ENCODE measurements at places on chromosomes 1 and 21.
A peak's percentile ranks its signal among the peaks of the same experiment; 100 is the strongest.

DNA sequence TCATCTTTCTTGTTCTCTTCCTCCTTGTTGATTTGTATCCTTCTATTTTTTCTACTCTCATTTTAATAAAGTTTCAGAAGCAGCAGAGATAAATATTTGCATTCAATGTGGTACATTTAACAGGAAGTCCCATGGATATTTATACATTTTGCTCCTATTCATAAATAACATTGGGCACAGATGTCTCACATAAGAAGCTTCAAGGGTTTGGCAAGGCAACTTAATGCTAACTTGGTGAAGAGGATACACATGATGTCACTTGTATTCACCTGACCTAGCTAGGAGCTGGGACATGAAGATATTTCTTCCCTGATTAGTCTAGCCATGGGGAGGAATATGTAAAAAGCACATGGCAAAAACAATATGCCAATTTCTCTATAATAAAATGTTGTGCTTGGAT is 65.1 kb upstream of the DUSP10 start:
- no peak for DNase-seq

GRCh38 chr1:110059133-110059863 is 11.2 kb downstream of the ALX3 start:
- no peak for DNase-seq

- no peak for DNase-seq
Observed at GRCh38 chr21:23217597-23217996, 2219.4 kb downstream of the NCAM2 start.

GRCh38 chr21:15221799-15222386 is 157.1 kb upstream of the NRIP1 start:
- DNase-seq, result peak; percentile 13

DNA sequence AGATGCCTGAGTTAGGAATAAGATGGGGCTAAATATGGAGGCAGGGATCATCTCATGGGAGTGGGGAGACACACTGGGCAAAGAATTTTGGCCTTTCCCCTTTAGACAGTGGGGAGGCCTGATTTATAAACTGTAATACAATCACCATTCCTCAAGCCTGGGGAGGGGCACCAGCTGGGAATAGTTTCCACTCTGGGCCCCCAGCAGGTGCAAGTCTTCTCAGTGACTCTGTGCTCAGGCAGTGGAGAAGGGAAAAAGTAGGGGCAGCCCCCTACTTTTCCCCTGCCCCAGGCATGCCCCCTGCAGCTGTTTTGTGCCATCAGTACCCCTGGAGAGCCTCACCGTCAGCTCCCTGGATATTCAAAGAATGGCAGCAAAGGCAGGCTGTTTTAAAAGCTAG is 19.1 kb downstream of the COA7 start:
- no peak for DNase-seq

- no peak for DNase-seq
Observed at GRCh38 chr1:206495493-206496046, 11.8 kb upstream of the RASSF5 start.

DNA sequence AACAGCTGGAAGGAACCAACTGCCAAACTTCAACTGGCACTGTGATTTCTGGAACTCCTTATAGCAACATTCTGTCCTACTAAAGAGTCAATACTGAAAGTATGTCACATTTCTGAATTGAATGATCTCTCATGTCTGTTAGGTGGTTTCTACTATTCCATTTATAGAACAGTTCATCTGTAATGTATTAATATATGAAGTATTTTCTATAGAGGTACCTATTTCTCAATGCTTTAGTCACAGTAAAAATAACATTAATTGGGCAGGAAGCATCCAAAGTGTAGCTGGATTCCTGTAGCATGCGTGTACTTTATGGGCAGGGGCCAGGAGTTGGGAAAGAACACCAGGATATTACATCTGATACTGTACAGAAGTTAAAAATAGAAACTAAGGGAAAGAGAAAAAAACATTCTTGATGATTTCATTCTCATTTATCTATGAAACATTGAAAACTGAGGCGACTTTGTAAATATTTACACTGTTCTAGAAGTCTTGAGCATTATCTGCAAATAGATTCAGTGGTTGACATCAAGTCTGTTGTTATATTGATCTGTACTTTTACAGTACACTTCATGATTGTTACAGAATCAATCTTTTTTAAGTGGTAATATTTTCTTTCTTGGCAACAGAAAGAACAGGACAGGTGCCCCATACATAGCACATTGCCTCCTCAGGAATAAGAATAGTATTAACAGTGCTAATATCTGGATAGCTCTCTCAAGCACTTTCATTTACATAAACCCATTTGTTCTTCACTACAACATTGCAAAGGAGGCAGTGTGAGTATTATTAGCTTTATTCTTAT is 6.2 kb upstream of the ZNF281 start:
- DNase-seq, result no peak

- no peak for DNase-seq
Observed at GRCh38 chr1:220698607-220699016, 8.4 kb downstream of the C1orf115 start.

- no peak for DNase-seq
Observed at GRCh38 chr1:2556277-2556677, at the start of gene TNFRSF14. TSS of gene TNFRSF14 (plus strand) at chr1:2556371. CDS start at chr1:2556665, 294 bp downstream.

- no peak for DNase-seq
Observed at GRCh38 chr1:54696262-54696661, 19.4 kb upstream of the TTC4 start.

- DNase-seq, result no peak
Observed at GRCh38 chr1:38546636-38547035, 312.9 kb downstream of the RRAGC start.

DNA sequence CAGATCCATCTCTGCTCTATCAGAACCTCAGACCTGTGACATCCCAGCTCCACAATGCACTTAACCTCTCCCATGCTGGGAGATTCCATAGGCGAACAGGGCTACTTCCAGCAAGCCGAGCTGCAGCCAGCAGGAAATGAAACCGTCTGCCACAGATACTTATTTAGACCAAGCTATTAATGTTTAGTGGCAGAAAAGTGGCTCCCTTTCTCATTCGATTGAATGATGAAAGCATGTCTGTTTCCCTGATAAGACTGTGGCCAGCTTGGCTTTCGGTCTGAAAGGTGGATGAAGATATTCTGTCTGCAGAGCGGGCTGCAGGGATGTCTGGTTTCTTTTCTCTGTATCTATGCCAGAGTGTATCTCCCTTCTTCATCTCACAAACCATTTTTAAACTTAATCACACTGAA is 146.4 kb downstream of the GREM2 start:
- no peak for DNase-seq

GRCh38 chr1:223539750-223540149 is 125.8 kb downstream of the CAPN8 start:
- DNase-seq, result no peak

- no peak for DNase-seq
Observed at GRCh38 chr1:33165209-33165608, 16.6 kb downstream of the TRIM62 start.

DNA sequence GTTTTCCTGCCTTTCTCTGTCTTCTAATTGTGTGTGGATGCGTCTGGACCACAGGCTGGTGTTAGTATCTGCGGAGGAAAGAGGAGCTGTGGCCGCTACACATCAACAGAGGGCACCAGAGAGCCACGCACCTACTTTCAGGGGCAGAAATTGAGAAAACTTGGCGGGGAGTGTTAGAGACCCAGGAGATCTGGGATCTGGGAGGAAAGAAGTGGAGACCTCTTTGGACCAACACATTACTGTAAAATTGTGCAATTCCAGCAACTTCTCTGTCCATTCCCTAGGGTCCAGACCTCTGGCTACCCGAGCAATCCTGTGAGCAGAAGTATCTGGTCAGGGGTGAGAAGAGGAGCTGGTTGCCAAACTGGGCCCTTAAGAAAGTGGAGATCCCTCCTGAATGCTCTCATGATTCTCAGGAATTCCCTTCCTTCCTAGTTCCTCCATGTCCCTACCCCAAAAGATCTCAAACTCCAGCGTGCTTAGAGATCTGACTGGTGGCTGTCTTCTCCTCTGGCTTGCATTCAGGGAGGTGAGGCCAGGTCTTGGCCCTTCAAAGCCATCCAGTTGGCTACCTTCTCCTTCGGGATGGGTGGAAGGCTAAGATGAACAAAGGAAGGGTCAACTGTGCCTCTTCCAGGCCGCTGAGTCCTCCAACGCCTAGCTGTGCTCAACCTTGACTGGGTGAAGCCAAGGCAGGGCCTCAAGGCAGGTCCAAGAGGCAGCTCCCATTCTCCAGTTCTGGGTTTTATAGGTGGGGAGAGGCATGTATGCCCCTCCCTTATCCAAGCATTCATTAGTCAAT is 1.2 kb upstream of the KIRREL1 start:
- DNase-seq, result peak; percentile 20

DNA sequence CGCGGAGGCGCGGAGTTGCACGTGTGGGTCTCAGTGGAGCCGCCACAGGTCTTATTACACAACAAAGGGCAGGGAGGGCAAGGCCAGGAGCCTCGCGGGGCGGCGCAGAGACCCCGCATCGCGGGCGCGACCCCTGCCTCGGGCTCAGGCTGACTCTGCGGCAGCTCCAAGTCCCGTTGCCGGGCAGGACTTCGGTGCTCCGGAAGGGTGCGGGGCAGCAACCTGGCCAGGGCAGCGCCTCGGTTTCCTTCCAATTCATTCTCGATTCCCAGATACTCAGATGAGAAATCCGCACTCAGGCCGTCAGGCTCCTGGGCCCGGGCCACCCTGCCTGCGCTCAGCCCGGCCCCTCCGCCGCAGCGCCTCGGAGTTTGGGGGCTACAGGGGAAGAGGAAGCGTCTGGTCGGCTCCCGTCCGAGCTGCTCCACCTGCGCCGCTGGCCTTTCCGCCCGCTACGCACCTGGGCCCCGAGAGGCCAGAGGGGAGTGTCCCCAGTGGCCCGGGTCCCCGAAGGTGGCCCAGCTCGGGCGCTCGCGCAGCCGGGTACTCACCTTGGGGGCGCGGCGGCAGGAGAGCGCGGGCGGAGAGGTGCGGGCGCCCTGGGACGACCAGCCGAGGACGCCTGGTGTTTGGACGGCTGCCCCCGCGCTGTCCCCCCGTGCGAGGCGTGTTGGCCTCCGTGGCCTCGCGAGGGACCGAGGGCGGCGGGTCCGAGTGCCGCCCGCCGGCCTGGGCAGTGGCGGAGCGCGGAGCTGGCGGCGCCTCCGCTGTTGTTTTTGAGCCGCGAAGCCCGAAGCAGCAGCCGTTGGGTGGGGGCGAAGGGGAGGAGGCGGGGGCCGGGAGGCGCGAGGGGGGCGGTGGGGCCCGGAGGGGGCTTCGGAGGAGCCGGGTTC is 1.1 kb upstream of the PRDM16 start:
- no peak for DNase-seq

DNA sequence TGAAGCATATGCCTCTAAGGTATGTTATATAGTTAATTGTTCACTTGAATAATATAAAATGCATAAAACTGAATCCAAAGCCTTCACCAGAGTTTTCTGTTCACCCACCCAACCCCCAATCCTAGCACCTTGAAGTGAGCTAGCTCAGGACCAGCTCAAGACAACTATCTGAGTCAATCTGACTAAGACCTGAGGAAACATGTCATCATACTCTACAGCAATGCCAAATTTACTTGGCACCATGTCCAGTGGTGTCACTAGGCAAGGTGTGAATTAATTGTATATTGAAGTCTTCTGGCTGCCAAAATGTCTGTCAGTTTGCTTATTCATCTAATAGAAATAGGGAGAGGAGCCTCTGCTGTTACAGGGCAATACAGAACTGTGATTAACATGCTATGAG is 3.8 kb downstream of the DNASE2B start:
- DNase-seq, result no peak

- peak; percentile 73 for DNase-seq
Observed at GRCh38 chr21:45128613-45129188, 54.3 kb downstream of the ADARB1 start.

- no peak for DNase-seq
Observed at GRCh38 chr1:33280091-33280661, 23.9 kb downstream of the ZNF362 start.

- DNase-seq, result no peak
Observed at GRCh38 chr1:238954865-238955264, 431.5 kb upstream of the CHRM3 start.

DNA sequence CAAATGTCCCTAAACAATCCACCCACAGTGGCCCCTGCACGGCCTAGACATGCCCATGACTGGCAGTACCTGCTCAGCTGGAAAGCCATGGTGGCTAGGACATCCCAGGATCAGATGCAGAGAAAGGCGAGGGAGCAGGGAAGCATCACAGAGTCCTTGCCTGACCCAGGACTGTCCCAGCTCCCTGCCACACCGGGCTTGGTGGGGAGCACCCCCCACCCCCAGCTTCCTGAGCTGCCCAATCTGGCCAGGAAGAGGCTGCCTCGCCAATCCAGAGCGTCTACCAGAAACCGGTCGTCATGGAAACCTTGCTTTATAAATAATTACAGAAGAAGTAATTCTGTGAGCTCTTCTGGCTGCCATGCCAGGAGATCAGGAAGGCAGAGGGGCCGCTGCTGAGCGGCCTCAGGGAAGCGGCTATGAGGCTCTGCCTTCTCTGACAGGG is 34.8 kb downstream of the ACOT7 start:
- DNase-seq, result peak; percentile 20

- DNase-seq, result no peak
Observed at GRCh38 chr1:22591576-22591975, 28.3 kb downstream of the EPHA8 start.

DNA sequence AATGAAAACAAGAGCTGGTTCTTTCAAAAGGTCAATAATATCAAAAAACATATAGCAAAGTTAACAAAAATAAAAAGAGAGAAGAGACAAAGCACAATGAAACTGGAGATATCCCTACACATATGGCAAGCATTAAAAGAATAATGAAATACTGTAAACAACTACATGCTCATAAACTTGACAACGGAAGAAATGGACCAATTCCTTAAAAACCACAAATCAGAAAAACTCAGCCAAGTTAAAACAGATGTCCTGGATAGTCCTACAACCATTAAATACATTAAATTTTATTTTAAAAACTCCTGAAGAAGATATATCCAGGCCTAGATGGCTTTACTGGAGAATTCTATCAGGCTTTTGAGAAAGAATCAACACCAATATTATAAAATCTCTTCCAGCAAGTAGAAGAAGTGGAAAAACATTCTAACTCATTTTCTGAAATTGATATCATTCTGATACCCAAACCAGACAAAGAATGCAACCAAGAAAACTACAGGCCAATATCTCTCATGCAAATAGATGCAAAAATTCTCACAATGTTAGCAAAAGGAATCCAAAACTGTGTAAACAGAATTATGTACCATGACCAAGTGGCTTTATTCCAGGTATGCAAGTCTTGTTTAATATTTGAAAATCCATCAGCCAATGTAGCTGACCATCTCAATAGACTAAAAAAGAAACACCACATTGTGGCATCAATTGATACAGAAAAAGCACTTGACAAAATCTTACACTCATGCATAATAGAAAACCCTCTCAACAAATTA is 56.1 kb upstream of the LRRC7 start:
- DNase-seq, result no peak

GRCh38 chr1:33682371-33682770 is 181.5 kb upstream of the HMGB4 start:
- DNase-seq, result no peak

GRCh38 chr1:46131093-46131492 is 1.3 kb downstream of the PIK3R3 start:
- no peak for DNase-seq

DNA sequence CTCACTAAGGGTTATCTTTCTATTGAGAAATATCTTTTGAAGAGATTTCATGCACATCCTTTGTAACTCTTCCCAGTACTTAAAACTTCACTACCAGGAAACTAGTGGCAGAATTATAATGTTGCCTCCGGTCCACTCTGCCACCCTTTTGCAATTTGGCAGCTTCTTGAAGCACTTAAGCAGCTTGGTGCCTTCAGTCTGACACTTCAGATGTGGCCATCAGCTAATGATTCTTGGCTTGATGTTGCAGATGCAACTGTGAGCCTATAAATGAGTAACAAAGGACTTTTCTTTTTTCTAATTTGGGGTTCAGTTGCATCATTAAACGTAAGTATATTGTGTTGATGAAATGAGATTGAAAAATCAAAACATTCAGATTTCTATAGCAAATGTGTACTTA is 187.5 kb upstream of the C21orf91 start:
- no peak for DNase-seq
